Brain (organoid and tissue), 16 donors: ENCODE measurements at places on chromosomes 6 and 20. TPM values are rescaled to one million over a fixed set of nuclear protein-coding genes. Genes with fewer than 3 reads are reported as not detected.

The GGT7 gene
- polyA plus RNA-seq = 28.5 TPM

The AIF1 gene
- 14.9 TPM for polyA plus RNA-seq

The SPATS1 gene
- polyA plus RNA-seq = not detected

The GPLD1 gene
- 0.80 TPM for polyA plus RNA-seq

The LHFPL5 gene
- 5.4 TPM for polyA plus RNA-seq

The BTN3A1 gene
- 7.7 TPM for polyA plus RNA-seq

The TNFRSF6B gene
- polyA plus RNA-seq = 7.1 TPM

The IL17A gene
- polyA plus RNA-seq = not detected

The HRH3 gene
- polyA plus RNA-seq = 30.9 TPM

The GABRR1 gene
- polyA plus RNA-seq = not detected

The RPRD1B gene
- polyA plus RNA-seq = 24.2 TPM

The POU5F1 gene
- polyA plus RNA-seq = not detected

The CRYBG1 gene
- polyA plus RNA-seq = 0.31 TPM

The HLA-DPB1 gene
- polyA plus RNA-seq = 32.1 TPM

The BACH2 gene
- 4.5 TPM for polyA plus RNA-seq

The EYS gene
- polyA plus RNA-seq = not detected

The PTCRA gene
- not detected for polyA plus RNA-seq

The EDEM2 gene
- 19.0 TPM for polyA plus RNA-seq

The FAM50B gene
- polyA plus RNA-seq = 25.1 TPM

The RIPOR2 gene
- 13.6 TPM for polyA plus RNA-seq

The KCNK5 gene
- 0.78 TPM for polyA plus RNA-seq

The KIFC1 gene
- 89.6 TPM for polyA plus RNA-seq

The SLC22A23 gene
- 25.9 TPM for polyA plus RNA-seq

The ISM1 gene
- polyA plus RNA-seq = 2.8 TPM

The RNF144B gene
- polyA plus RNA-seq = 2.8 TPM

The ZC3H12D gene
- not detected for polyA plus RNA-seq

The CTAGE9 gene
- polyA plus RNA-seq = not detected

The ARFGAP1 gene
- 42.2 TPM for polyA plus RNA-seq

The GPR6 gene
- polyA plus RNA-seq = 15.7 TPM

The BANF2 gene
- not detected for polyA plus RNA-seq

The ESF1 gene
- 2.1 TPM for polyA plus RNA-seq

The GRM1 gene
- 0.44 TPM for polyA plus RNA-seq

The C6orf163 gene
- polyA plus RNA-seq = 0.25 TPM

The PGC gene
- polyA plus RNA-seq = not detected

The SPDEF gene
- not detected for polyA plus RNA-seq

The LY6G5B gene
- polyA plus RNA-seq = 4.1 TPM

The CST5 gene
- polyA plus RNA-seq = not detected

The SAPCD1 gene
- 1.1 TPM for polyA plus RNA-seq

The PLEKHG1 gene
- 3.6 TPM for polyA plus RNA-seq

The LYRM4 gene
- 49.9 TPM for polyA plus RNA-seq

The SIRPB1 gene
- 2.5 TPM for polyA plus RNA-seq

The PPP1R16B gene
- polyA plus RNA-seq = 37.6 TPM

The NKAPL gene
- polyA plus RNA-seq = 1.1 TPM

The TMC2 gene
- not detected for polyA plus RNA-seq

The ABHD16A gene
- 90.4 TPM for polyA plus RNA-seq

The HTR1B gene
- 0.48 TPM for polyA plus RNA-seq

The ADTRP gene
- polyA plus RNA-seq = 0.37 TPM

The SLC26A8 gene
- 0.14 TPM for polyA plus RNA-seq

The COL9A1 gene
- polyA plus RNA-seq = 0.92 TPM

The ARMH2 gene
- polyA plus RNA-seq = not detected
